ENCODE measurements at places on chromosomes 13 and 19.

- no peak for DNase-seq
Measured at GRCh38 chr19:8115805-8116396, 33.5 kb downstream of the FBN3 start.

- no peak for DNase-seq
Measured at GRCh38 chr19:56740501-56740900, 68.9 kb upstream of the ZNF835 start.

DNA sequence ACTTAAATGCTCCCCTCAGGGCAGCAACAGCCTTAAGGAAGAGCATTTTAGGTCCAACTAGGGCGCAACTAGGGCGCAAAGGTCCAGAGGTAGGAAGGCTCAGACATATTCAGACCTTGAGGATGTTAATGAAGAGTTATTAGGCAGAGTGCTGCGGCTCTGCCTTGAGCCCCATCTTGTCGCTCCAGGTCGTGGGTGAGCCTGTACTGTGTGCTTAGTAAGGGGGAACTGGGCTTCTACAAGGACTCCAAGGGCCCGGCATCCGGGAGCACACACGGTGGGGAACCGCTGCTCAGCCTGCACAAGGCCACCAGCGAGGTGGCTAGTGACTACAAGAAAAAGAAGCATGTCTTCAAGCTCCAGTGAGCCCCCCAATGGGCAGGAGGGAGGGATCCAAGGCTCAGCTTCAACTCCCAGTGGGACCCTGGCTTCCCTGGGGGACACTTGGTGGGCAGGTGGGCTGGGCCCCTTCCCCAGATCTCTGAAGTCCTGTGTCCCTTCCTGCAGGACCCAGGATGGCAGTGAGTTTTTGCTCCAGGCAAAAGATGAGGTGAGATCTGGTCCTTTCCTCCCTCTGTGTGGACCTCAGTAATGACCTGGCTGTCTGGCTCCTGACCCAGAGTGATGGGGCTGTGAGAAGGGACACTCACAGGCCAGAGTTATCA, 4.7 kb upstream of the SHKBP1 start:
- no peak for DNase-seq

DNA sequence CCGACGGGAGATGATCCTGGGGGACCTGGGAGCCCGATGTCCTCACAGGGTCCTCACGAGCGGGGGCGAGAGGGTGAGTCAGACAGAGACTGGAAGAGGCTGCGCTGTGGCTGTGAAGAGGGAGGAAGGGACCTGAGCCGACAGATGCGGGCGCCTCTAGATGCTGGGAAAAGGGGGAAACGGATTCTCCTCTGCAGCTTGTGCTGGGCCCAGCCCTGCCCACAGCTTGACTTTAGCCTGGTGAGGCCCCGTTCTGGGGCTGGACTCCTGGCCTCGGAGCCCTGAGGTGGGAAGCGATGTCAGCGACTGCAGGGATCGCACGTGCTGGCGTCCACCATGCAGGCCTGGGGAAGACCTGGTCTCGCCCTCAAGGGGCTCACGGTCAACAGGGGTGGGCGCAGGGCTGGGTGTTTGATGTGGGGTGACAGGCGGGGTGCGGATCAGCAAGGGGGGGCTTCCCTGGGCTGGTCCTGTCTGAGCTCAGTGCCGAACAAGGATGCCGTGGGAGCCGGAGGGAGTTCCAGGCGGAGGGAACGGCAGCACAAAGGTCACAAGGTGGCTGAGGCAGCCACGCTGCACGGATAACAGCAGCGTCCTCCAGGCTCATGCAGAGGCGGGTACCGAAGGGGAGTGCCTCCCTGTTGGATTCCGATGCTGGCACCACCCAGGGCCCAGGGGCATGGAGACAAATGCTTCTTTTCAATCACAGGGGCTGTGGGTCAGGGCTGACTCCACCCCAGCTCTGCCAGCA, 31.8 kb downstream of the PIP5K1C start:
- no peak for DNase-seq

DNA sequence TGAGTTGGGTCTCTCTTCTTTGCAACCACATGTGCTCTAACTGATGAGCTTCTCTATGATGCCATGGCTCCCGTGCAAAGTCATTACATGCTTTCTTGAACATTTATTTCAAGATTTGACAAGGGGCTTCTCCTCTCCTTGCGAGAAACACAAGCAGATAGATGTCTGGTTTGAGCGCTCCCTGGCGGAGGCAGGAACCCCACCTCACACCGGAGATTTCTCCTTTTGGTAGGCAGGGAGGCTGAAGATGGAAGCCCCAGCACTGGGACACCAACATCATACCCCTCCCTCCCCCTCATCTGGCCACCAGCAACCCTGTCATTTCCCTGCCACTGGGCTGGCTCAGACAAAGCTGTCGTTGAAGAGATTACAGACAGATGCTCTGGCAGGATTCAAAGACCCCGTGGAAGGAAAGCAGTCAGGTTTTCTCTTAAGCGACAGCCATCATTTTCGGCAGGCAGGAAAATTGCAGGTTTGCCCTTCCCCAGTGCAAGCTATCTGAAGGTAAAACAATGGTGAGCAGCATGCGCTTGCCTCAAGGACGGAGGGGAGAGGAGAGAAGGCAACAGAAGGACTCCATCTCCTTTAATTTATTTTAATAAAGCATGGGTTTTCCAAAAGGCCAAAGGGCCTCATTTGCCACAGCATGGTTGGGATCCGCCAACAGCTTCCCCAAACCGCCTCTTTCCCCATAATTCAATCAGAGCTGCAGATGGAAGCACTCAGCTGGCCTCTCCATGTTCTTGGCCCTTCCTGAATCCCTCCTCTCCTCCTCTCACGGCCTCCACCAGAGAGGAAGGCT, 344.1 kb upstream of the TSHZ3 start:
- DNase-seq: no peak

- no peak for DNase-seq
Measured at GRCh38 chr19:52742516-52742915, 7.7 kb upstream of the ZNF611 start.

DNA sequence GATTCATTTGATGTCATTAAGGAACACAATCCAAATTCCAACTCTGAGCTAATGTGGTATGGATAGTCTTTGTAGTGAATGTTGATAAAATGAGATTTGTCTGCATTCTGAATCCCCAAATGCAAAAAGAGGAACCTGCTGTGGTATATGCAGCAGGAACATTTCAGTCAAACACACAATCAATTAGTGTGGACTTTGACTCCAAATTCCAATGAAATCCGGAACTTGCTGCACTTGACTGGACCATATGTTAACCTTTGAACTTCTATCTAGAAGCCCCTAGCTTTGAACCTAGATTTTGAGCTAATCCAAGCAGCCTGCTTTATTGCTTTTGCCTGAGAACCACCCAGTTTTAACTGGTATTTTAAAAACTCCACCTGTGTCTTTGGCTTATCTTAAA, 341.3 kb downstream of the SPRY2 start:
- no peak for DNase-seq

- DNase-seq: no peak
Measured at GRCh38 chr19:55085923-55086715, 10.4 kb downstream of the EPS8L1 start.

DNA sequence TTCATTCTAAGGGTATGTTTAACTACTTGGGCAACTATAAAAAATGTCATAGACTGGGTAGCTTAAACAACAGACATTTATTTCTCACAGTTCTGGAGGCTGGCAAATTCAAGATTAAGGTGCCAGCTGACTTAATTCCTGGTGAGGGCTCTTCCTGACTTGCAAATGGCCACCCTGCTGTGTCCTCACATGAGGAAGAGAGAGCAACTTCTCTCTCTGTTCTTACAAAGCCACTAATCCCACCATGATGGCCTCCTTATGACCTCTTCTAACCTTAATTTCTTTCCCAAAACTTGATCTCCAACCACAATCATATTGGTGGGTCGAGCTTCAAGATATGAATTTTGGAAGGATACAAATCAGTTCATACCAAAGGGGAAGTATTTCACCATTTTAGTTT, 399.0 kb downstream of the DCT start:
- DNase-seq: no peak

DNA sequence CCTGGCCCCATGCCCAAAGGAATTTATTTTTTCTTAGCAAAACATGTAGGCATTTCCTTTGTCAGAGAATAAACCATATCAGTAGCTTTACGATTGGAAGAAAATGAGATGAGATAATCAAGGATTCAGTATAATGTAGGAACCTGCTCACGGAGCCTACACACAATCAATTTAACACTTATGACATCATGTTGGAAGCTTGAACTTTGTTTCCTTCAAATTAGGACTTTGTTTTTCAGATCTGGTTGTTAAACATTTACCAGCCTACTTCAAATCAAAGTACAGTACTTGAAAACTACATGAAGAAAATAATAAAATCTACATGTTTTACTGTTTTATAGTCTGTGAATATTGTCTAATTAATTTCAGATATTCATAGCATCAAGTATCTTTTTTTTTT, 639.0 kb upstream of the ATXN8OS start:
- no peak for DNase-seq

DNA sequence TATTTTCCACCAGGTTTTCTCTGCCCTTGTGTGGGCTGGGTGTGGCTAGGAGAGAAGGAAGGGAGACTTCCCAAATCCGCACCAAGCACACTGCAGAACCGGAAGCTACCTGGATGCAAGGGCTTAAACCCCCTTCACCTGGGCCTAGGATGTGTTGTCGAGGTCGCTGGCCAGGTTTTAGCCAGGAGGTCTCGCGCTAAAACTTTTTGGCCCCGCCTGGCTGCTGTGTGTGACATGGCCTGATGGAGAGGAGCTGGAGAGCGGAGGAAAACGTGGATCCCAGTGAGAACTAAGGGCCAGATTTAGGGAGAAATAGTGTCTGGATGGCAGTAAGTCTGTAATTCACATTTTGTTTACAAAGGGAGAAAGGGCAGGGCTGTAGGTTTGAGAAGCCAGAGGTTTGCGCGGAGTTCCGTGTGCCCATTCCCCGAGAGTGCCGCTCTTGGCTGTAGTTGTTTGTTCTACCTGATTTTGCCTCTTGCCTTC, 3.1 kb upstream of the TSHZ3 start:
- DNase-seq: no peak

DNA sequence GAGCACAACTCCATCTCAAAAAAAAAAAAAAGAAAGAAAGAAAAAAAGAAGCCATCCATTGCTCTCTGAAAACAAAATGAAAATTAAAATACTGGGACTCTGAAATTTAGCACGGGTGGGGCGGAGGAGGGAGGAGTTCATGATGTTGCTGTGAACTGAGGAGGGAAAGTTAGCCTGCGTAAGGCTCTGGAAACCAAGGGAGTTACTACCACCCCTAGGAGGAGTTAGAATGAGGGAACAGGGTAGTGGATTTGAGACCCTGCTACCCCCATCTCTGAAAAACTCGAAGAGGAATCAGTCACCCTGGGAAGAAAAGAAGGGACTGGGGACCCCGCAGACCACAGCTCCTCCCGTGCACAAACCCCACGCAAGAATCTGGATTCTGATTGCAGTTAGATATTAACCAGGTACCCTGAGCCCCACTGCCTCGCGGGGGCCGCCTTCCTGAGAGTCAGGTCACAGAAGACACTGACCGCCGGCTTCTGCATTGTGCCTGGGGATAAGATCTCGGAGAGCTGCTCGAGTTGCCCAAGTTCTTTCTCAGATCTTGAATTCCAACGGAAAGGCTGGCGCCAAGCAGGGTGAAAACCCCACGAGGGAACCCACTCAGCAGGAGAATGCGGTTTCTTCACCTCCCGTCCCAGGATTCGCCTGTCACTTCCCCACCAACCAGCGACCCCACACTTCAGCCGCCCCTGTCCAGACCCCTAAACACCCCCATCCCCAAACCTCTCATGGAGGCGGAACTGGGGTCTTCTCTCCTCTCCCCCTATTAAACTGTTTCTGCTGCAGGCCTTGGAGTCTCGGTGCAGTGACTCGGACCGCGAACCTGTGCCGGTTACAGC, 870 bp downstream of the ZNF442 start:
- DNase-seq: peak; percentile 6

DNA sequence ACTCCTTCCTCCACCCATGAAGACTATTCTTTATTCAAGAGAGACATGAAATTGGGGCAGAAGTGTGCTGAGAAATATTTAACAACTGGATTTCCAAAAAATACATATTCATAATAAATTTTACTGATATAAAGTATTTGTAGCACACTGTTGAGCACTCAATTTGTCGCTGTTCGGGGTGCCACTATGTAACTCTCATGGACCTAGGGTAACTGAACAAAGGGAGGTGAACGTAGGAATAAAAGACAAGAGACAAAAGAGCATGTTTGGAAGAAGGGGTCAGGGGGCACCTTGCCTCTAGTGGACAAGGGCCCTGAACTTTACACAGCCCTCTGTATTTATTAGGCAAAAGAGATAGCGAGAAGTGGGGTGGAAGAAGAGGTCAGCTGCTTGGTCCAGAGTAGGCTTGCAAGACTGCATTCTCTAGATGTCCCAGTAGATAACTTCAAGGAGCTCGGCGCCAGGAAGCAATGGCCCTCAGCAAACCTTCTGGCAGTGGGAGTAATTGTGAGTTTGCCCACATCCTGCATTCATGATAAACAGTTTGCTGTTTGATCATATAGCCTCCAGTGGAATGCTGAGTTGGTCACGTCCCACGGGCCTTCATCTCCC, 4.5 kb upstream of the ZNF175 start:
- DNase-seq: no peak

GRCh38 chr13:85432881-85433280, 366.3 kb downstream of the SLITRK6 start:
- DNase-seq: no peak

All from activated CD4-positive, alpha-beta T cell treated with anti-CD3 and anti-CD28 coated beads, Interleukin-2, amount 10 ng/mL, durations not matched to agents 7 days and 5 days (primary cell).